Right lung (tissue), 10 donors: ENCODE measurements at places on chromosomes 3 and 15. TPM values are rescaled to one million over a fixed set of nuclear protein-coding genes. Genes with fewer than 3 reads are reported as not detected.

DNA sequence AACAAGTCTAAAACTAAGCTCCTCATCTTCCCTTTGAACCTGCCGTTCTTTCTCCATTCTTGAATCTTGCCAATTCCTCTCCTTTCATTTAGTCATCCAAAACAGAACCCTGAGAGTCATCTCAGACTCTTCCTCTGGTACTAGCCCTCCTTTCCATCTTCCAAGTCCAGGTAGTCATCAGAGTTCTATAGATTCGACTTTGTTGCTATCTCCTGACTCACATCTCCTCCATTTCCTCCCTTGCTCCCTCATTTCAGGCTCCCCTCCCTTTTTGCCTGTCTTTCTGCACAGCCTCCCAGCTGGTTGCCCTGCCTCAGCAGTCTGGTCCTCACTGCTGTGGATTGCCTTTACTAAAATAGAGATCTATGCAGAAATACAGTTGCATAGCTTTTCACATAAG is 4.7 kb downstream of the ATG7 start:
- DNase-seq, result no peak

DNA sequence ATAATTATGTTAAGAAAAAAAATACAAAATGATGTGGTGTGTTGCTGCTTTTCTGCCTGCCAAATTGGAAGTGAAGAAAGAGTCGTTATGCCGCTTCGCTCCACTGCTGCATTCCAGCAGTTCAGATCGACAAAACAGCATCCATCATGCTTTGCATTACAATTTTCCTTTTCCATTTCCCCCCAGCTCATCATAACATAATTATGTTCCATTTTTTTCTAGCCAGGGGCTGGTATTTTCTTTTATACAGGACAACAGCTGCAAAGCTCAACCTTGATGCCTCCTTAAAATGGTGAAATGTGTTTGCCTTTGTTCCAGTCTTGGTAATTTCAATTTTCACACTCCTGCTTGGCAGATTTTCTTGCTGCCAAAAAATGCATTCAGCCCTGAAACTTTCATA is 44.9 kb upstream of the KBTBD12 start:
- no peak for DNase-seq

- no peak for DNase-seq
These were observed 18.5 kb downstream of the SEC11A start for GRCh38 chr15:84697236-84697990.

- DNase-seq, result no peak
These were observed 14.5 kb downstream of the ARHGEF26 start for GRCh38 chr3:154135511-154136173.

- DNase-seq, result peak; percentile 62
These were observed 1.6 kb downstream of the FRMD4B start for GRCh38 chr3:69384326-69384725.

GRCh38 chr15:67883234-67883773 is 43.5 kb upstream of the RNU6-1 start:
- DNase-seq, result no peak

DNA sequence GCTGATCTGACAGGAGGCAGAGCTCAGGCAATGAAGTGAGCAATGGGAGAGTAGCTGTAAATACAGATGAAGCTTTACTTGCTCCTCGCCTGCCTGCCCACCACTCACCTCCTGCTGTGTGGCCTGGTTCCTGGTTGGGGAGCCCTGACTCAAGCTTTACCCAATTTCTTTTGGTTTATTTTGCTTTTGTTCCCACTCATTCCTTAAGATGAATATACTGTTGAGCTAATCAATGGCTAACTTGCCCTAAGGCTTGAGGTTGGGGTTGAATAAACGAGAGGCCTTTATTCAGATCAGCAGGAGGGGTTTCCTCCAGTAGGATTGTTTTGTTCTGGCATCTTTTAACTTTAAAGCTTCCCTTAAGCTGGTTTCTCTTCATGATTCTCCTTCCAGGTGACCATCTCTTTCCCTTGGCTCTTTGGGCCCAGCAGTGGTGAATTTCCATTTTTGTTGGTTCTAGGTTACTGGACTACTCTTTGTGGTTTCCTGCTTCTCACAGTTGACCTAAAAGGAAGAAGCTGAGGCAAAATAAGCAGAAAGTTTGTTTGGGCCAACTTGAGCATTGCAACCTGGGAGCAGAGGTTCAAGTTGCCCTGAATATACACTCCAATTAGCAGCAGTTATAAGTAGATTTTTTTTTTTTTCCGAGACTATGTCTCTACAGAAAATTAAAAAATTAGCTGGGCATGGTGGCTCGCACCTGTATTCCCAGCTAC is 44.4 kb downstream of the STARD9 start:
- DNase-seq, result no peak

DNA sequence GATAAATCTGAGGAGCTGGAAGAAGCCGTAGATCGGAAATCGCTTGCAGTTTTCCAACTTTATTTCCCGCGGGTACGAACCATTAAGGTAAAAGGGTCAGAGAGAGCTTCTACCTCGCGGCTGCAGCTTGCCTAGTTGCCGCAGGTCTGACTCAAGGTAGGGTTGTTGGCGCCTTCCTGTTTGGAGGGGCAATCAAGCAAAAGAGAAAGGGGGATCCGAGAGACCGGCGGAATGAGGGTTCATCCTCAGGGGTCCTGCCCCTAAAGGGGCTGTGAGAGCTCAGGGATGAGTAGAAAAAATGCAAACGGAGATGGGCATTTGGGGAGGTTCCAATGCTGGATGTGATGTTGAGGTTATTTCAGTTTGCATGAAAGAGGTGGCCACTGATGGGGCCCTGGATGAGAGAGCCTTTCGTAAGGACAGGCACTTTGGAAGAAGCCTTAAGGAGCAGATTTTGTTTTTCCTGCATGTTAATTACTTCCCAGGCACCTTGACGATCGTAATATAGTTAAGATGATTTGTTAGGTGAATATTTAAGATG is 265.4 kb downstream of the CGGBP1 start:
- no peak for DNase-seq

DNA sequence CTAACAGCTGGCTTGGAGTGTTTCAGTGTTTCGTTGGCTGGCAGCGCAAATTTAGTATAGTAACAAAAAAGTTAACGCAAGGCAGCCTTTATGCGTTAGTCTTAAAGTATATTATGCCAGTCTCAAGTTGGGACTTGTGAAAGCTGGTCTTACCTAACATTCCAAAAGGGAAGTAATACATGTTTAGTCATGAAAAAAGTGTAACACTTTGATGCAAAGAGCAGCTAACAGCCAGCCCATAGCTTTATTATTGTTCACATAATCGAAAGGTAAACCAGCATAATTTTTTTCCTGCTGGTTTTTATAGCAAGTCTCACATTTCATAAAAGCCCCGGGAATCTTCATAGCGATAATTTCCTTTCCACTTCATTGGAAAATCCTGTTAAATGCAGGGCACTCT is 2.4 kb upstream of the GPR87 start:
- DNase-seq, result no peak

- DNase-seq, result no peak
These were observed 96.8 kb downstream of the BDH1 start for GRCh38 chr3:197458906-197459470.

GRCh38 chr3:46955801-46956259 is 20.7 kb downstream of the CCDC12 start:
- DNase-seq, result no peak

DNA sequence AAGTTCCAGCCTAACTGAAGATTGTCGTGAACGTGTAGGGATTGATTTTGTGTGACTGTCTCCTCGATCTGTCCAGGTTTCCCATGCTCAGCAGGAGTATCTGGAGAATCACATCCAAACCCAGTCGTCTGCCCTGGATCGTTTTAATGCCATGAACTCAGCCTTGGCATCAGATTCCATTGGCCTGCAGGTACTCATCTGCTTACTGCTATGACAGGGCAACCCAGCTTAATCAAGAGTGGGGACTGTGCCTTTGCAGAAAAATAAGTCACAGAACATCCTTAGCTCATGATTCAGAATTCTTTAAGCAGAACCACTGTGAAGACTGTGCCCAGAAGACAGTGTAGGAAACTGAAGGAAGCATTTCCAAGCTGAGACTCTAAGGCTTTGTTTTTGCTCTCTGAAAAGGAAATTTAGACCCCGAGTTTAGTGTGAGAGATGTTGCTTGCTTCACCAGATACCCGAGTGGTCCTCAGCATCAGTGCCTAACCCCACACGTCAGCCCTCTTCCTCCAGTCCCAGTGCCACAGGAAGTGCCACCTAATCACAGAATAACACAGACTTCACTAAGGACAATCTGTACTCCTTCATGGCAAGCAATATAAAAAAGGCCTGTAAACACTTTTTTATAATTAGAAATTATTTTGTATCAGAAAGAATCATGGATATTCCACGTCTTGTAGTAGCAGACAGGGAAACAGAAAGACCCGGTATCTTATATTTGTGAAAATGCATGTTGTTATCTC is 34.2 kb downstream of the MYZAP start:
- no peak for DNase-seq

DNA sequence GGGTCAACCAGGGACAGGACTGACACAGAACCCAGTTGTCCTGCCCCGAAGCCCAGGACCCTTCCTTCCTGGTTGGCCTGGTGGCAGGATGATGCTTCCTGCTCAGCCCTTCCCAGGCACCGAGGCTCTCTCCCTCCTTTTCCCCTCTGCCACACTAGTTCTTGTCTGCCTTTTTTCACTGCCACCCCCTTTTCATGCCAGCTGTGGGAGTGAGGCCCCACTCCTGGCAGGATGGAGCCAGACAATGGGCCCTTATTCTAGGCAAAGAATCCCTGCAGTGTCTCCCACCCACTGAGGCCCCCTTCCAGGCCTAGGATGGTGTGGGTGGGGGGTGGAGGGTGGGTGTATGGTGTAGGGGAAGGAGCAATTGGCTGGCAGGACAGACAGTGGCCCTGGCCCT is 1.1 kb upstream of the SCAMP5 start:
- no peak for DNase-seq

DNA sequence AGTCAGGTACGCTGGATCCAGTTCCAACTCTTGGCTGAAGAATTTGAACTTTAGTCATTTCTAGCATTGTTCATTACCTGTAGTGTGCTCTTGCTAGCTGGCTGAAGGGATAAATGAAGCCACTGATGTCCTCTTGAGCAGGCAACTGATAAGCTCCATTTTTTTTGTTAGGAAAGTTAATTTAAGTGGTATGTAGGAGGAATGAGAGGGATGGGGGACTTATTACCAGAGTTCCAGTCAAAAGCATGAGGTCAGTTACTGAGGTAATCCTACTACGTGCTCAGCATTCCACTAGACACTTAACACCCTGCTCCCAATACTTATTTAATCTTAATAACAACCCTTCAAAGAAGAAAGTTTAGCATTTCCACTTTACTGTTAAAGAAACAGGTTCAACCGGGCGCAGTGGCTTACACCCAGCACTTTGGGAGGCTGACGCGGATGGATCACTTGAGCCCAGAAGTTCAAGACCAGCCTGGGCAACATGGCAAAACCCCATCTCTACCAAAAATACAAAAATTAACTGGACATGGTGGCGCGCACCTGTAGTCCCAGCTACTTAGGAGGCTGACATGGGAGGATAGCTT is 2.0 kb upstream of the RASA2 start:
- DNase-seq, result no peak

DNA sequence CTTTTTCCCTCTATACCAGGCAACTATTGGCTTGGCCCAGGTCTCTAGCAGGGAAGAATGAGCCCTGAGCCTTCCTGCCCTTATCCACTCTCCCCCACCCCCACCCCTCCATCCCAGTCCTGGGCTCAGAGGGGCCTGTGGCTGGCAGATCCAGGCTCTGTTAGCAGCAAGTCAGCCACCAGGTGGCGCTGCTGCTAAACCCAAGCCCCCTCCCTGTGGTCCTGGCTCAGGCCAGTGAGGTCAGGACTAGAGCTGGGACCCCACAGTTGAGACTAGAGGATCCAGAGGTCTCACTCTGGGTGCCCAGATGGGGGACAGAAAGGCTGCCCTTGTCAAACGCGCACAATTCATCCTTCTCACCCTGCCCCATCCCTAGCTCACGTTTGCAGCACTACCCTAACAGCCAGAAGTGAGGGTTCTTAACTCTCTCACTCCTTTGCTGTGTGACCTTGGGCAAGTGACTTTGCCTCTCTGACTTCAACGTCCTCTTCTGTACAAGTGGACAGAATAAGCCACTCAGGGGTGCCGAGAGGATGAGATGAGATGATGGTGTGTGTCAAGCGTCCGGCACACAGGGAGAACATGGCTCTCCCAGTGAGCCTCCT is 46.8 kb upstream of the SLC6A1 start:
- peak; percentile 55 for DNase-seq

DNA sequence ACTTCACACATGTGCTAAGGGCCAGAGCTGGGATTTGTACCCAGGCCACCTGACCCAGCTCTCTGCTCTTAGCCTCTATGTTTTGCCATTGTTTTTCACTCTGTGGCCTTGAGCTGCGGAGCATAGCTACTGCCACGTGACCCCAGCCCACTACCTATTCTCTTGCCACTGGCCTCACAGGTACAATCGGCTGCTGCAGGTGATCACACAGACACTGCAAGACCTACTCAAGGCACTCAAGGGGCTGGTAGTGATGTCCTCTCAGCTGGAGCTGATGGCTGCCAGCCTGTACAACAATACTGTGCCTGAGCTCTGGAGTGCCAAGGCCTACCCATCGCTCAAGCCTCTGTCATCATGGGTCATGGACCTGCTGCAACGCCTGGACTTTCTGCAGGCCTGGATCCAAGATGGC is 46.2 kb downstream of the SEMA3G start:
- DNase-seq, result no peak

- no peak for DNase-seq
These were observed 83.8 kb downstream of the SEMA5B start for GRCh38 chr3:122943828-122944190.

Gene RAB7A
- 187 TPM for polyA plus RNA-seq

Gene OSTN
- 0.20 TPM for polyA plus RNA-seq

Gene TTLL13
- 0.24 TPM for polyA plus RNA-seq

Gene ANKUB1
- 0.26 TPM for polyA plus RNA-seq

Gene FOXB1
- not detected for polyA plus RNA-seq

Gene ADAMTS7
- polyA plus RNA-seq, result 37.3 TPM

Gene CYP8B1
- 0.28 TPM for polyA plus RNA-seq

Gene GPR27
- 3.6 TPM for polyA plus RNA-seq

Gene B3GNT5
- 25.7 TPM for polyA plus RNA-seq
